Amygdala (tissue), 56 donors: ENCODE measurements at places on chromosomes 12 and 14.
A peak's percentile ranks its signal among the peaks of the same experiment; 100 is the strongest.

- no peak for DNase-seq
Observed at GRCh38 chr12:47820631-47821345, 1.1 kb upstream of the HDAC7 start.

DNA sequence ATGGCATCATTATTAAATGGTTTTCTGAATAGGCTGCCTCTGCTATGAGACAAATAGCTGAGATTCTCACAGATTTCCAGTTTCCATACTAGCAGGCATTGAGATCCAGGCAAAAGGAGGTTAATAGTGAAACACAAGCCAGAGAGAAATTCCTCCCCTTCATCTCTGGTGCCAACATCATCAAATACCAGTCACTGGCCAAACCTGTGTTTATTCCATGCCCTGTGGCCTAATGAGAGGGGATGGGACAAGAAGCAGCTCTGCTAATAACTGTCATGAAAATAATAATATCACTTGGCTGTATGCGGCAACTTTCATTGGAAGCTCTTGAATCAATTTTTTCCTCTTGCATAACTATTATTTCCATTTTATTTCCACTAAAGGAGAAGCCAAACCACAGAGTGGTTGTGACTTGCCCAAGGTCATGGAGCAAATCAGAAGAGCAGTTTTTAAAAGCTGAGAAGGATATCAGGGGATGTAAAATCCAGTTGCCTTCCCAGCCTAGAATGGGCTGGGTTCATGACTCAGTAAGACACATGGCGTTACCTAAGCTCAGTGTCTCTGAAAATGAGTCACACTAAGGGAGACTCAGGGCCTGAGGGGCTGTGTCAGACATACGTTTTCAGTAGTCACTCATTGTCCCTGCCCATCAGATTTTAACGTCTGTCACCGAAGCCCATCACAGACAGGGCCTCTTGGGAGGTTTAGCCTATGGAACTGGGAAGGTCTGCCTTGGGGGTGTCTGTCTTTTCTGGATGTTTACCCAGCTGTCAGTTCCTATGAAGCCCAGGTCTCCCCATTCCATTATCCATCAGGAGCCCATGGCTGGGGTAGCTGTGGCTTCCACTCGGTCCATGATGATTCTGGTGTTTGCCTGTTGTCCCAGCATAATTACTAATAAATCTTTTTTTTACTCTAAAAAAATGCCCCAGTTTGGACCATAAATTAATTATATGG, 208.8 kb upstream of the EEA1 start:
- no peak for DNase-seq

GRCh38 chr12:109810954-109811623, 22.1 kb downstream of the TRPV4 start:
- DNase-seq = no peak

GRCh38 chr14:99215277-99215676, 56.7 kb downstream of the BCL11B start:
- DNase-seq = no peak

DNA sequence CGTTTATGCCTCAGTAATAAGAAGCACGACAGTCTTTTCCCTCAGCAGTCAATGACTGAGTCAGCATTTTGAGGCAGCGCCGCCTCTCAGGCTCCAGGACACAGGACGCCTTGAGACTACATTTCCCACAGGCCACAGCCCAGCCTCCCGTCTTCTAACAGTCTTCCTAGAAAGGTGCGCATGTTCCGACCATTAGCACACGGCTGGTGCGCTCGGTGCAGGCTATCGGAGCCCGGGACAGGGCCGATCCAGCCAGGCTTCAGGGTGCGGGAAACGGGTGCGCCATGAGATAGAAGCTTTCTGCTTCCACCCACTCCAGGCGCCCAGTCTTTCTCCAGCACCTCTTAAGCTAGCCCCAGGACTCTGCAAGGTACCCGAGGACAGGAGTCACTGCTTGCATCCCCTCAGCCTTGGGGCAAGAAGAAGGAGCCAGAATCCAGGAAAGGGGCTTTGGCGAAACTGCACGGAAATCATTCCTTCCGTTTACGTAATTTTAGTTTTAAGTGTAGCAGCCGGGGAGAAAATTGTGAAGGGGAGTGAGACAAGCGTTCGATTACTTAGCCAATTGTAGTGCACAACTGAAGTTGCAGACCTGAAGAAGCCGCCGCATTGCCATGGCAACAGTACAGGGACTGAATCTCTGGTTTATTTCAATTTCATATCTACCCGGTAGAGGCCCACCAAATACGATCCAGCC, 54.0 kb downstream of the ZNF641 start:
- peak; percentile 30 for DNase-seq

DNA sequence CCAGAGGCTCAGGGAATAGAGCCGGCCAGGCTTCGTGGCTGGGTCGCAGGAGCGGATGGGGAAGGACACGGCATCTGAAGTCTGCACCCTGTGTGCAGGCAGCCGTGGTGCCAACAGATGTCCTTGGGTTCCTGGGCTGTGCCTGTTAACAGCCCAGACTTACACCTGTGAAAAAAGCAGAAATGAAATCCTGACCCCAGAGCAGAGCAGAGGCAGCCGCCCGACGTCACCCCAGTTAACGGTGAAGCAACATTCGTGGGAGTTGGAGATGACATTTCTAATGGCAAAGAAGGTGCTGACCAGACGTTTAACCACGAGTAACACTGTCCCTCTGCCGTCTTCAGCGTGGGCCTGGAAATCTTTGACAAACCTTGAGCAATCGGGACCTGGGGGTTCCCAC, 200.3 kb upstream of the DIO3 start:
- no peak for DNase-seq
